ENCODE measurements at places on chromosomes 11 and 22.

GRCh38 chr11:7833527-7833926 lies 36.8 kb upstream of the OR5P2 start:
- DNase-seq = no peak

GRCh38 chr11:3944198-3944597 lies 88.7 kb downstream of the STIM1 start:
- DNase-seq = no peak

DNA sequence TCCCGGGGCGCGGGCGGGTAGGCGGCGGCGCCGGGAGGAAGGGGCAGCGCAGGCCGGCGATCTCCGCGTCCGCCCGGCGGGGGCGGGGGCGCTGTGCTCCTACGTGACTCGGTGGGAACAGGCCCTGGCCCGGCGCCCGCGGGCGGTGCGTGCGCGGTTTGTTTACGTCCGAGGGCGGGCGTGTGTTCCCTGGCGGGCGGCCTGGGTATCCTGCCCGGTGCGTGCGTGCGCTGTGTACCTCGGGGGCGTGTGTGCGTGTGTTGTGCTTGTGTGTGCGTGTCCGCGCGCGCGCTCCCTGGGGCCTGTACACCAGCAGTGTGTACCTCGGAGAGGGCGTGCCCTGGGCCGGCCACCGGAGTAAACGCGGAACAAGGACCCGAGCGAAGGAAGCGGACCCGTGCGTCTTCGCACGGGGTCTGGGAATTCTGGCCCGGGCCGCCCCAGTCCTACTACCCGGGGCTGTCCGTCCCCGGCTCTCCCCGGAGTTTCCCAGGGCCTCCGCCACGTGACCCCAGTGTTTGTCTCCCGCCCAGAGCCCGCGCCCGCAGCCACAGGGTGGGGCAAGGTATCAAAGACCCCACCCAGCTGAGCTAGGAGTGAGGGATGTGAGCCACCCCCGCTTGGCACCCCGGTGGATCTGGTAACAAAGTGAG lies 769 bp downstream of the MAFF start:
- peak; percentile 88 for DNase-seq

- no peak for DNase-seq
Observed at GRCh38 chr11:133180201-133180600, 352.1 kb downstream of the OPCML start.

DNA sequence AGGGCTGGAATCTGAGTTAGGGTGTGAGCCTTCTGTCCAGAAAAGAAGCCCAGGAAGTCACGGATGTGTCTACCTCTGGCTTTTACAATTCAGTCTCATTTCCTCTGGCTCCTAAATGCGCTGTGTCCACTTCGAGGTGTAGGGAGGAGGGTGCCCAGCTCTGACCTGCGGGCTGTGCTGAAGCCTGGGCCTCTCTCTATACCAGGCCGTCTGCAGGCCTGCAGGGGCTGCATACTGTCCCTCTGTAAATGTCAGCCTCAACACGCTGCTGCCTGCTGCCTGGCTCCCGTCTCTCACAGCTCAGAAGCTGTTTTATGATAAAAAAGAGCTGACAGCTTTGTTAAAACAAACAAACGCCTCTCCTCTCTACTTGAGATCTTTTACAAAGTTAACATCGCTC lies 14.5 kb downstream of the ARVCF start:
- DNase-seq = no peak

GRCh38 chr22:23697031-23697970 lies 6.5 kb downstream of the RGL4 start:
- DNase-seq = no peak

- no peak for DNase-seq
Observed at GRCh38 chr11:44971185-44971584, 20.5 kb upstream of the TP53I11 start.

GRCh38 chr11:40030867-40031266 lies 1428.6 kb downstream of the LRRC4C start:
- DNase-seq = no peak

Measured in AG09319 (cell line).